Fibroblast of skin of abdomen (primary cell): ENCODE measurements at places on chromosomes 5 and 9.

DNA sequence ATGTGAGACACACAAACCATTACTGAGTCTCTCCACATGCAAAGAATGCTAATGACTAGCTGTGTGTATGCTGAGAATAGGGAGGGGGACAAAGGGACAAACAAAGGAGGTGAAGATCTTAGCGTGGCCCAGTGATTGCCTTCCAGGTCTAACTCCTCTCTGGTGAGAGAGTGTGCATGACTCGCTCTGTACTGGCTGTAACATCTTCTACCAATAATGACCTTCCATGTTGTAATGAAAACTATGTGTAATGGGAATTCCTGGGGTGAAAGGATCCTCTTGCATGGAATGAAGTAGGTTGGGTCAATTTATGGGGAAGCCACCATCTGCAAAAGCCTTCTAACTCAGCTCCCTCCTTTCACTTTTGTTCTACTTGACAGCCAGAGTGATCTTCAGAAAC lies 24.4 kb upstream of the GPR151 start:
- peak; percentile 38 for DNase-seq

DNA sequence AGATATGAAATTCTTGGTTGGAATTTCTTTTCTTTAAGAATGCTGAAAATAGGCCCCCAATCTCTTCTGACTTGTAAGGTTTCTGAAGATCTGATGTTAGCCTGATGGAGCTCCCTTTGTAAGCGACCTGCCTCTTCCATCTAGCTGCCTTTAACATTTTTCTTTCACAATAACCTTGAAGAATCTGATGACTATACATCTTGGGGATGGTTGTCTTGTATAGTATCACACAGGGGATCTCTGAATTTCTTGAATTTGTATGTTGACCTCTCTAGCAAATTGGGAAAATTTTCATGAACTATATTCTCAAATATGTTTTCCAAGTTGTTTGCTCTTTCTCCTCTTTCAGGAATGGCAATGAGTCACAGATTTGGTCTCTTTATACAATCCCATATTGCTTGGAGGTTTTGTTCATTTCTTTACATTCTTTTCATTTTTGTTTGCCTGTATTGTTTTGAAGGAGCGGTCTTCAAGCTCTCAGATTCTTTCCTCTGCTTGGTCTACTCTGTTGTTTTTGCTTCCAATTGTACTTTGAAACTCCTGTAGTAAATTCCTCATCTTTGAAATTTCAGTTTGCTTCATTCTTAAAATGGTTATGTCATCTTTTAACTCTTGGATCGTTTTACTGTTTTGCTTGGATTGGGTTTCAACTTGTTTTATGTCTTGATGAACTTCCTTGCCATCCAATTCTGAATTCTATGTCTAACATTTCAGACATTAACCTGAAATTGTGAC lies 245.2 kb upstream of the TARS1 start:
- peak; percentile 65 for DNase-seq

- DNase-seq: no peak
Observed at GRCh38 chr5:143014017-143014651, 244.0 kb downstream of the ARHGAP26 start.

GRCh38 chr5:179840766-179841165 lies 17.9 kb downstream of the MRNIP start:
- no peak for DNase-seq

DNA sequence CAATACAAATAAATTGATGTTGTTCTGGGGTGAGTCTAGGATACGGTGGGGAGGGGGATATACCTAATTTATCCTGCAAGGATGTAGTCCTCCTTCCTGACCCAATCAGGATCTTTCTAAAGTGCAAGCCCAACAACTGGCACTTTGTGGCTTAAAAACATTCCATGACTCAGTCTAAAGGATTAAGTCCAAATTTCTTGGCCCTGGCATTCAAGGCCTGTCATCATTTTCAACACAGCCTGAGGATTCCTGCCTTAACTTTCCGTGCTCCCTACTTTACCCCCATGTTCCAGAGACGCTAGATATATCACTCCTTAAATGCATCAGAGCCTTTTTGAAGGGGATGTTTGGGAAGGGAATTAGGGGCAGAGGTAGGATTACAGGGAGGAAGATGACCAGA lies 1.0 kb downstream of the FAM221B start:
- DNase-seq: peak; percentile 71

- no peak for DNase-seq
Observed at GRCh38 chr5:52788505-52788821, 747 bp downstream of the ITGA1 start.

DNA sequence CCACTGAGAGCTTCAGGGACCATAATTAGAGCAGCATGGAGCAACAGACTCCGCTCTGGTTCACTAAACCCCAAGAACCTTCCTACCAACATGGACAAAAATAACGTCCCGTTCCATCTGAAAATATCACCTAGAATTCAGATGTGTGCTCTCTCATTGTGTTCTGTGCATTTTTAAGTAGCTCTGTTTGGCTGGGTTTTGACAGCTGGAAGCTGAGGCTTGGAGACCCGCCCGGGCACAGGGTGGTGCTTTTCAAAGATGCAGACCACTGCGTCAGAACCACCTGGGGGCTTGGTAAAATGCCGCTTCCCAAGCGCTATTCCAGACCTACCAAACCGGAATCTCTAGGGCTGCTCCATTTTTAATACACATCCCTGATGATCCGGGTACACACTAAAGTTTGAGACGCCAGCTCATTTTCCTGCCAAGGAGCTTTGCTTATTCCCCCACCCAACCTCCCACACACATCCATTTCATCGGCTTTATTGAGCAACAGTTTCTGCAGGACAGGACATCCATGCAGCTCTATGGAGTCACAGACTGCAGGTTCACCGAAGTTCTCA lies 104.8 kb downstream of the GABBR2 start:
- no peak for DNase-seq

- no peak for DNase-seq
Observed at GRCh38 chr9:9754186-9754585, 858.6 kb downstream of the PTPRD start.

GRCh38 chr5:43367453-43367852 lies 44.7 kb downstream of the CCL28 start:
- no peak for DNase-seq

GRCh38 chr9:121824651-121825030 lies 173.2 kb downstream of the DAB2IP start:
- no peak for DNase-seq

DNA sequence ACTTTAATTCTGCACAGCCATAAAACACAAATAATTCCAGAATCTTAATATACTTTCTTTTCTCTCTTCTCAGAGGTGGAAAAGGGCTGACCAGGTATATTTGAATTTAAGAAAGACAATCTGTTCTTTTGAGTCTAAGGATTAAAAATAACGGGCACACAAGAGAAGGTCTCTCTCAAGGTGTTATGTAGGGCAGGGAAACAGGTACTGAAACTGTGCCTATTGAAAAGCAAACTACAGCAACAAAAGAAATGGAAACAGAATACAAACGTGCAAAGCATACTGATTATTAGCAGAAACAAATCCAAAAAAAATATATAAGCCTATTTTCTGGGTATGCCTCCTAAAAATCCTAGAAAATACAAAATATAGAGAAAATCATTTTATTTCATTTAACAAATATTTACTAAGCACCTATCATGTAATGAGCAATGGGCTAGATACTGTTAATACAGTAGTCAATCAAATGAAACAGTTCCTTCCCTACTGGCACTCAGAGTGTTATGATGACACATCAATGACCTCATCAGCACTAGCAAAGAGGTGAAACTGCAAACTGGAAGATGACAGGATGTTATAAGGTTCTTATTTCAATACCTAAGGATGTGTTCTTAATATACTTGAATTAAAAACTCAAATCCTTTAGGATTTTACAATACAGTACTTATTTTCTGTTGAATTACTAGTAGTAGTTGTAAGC lies 87.7 kb downstream of the AUH start:
- peak; percentile 47 for DNase-seq

DNA sequence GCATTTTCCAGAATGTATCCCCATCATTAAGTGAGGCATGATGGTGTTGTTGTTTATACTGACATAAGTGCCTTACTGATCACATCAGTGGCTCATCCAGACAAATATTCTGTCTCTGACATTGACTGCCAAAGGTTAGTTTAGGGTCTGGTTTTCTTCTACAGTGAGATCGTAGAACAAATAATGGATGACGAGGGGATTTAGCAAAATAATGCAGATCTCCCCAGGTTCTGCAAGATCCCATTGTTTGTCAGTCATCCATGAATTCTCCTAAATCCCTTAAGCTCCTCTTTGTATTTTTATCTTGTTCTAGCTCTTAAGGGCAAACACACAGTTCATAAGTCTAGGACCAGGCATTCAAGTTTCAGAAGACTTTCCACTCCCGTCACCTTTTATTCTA lies 93.1 kb upstream of the DHFR start:
- no peak for DNase-seq

DNA sequence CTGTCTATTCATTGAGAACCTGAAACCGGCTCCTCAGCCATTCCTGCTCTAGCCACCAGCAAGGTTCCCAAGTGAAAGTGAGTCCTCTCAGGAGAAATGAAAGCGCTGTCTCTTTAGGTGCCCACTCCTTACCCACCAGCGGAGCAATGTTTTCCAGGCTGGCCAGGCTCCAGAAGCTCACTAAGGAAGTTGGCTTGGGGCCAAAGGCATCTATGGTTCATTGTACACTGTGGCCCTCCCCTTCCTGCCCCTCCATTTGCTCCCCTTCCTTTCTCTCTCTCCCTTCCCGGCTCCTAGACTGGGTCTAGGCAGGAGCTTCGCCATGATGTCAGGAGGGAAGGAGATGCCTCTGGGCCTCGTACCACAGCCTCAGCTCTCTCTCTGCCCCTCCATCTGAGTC lies 1.1 kb upstream of the GABRP start:
- DNase-seq: no peak

- no peak for DNase-seq
Observed at GRCh38 chr9:8140557-8140956, 341.0 kb upstream of the DMAC1 start.

DNA sequence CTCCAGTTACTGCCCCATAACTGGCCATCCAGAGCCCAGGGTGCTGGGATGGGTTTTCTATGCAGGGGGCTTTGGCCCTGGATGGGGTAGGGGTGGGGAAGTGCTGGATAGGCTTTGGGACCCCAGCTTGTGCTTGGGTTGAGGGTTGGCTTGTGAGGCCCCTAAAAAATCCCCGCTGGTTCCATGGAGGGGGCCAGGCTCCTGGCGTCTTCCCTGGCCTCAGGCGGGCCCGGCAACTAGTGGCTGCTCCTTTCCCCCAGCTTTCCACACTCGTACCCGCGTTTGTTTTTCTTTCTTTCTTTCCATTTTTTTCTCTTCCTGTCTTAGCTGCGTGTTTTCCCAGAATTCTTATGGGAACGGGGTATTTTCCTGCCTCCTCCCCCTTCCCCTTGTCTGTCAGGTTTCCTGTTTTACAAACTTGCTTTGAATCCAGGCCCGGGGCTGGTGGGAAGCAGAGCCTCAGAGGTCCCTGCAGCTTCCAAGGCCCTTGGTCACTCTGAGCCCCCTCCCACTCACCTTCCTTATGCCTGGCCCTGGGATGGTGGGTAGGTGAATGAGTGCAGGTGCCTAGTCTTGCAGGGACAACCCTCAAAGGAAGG lies 40.2 kb downstream of the RGS3 start:
- DNase-seq: no peak

- peak; percentile 51 for DNase-seq
Observed at GRCh38 chr5:96610747-96611146, 51.4 kb upstream of the CAST start.

GRCh38 chr5:107893642-107894041 lies 222.9 kb upstream of the EFNA5 start:
- DNase-seq: peak; percentile 73

- DNase-seq: no peak
Observed at GRCh38 chr5:123763201-123763600, 251.2 kb downstream of the CSNK1G3 start.

DNA sequence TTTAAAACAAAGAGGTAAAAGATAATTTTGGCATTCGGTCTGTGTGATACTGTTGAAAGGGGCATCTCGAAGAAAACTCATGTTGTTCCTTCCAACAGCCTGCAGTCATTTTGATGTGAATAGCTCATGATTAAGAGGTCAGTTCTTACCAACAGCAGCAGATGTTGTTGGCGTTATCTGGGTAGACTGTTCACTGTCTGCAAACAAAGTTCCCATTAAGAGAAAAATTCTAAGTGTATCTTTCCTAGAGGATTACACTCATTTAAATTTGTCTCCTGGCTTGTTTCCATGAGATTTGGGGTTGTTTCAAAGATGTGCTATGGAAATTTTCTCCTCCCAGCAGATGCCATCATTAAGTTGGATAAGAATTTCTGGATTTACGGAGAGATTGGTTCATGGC lies 138.2 kb upstream of the RORB start:
- DNase-seq: no peak

DNA sequence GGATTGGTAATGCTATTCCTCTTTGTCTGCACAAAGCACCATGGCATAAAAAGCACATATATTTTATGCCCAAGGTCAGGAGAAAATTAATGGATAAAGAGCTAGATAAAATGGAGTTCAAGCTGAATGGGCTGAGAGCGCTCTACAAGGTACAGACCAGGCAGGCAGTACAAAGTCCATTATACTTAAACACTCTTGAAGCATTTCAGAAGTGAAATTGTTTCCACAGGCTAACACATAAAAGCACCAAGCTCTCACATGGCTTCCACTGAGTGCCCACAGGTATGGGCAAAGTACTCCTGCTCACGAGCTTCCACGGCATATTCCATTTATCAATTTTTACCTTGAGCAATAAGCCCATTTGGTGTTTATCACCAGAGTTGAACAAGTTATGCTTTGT lies 771.2 kb upstream of the DMAC1 start:
- DNase-seq: no peak

DNA sequence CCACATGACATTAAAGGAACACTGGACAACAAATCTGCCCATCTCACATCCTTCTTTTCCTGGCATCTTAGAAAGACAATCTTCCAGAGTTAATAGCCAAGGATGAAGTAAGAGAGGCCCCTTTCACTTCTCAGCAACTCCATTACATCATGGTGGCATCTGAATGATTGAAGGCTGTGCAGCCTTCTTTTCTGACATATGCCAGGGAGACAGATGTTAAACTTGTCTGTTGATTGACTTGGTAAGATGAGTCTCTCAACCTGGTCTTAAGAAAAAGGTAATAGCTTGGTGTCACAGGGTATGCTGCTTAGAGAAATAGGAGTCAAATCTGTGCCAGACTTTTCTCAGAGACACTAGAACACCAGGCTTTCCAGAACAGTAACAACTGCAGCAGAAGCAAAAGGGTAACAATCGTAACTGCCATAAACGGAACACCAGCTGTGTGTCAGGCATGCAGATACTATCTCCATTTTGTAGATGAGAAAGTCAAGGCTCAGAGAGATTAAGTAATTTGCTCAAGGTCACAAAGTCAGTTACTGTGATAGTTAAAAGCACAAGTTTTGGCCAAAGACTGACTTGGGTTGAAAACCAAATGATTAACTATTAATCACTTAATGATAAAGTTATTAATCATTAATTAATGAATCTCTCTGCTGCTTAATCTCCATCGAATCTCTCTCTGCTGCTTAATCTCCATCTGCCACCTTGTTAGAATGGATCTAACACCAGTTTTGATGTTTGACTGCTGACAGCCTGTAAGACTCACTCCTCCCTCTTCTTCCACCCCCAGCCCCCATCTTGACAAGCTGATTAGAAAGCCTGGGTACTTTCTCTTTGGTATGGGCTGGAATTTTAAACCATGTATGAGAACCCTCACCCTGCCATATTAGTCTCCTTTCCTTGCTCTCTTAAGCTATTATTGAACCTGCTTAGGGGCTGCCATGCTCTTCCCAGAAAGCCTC lies 353.5 kb downstream of the ENC1 start:
- DNase-seq: no peak
